NCI-H1105 treated with DMSO at 0.1 percent for 48 hours (cell line): ENCODE measurements at places on chromosomes 16 and 17.

GRCh38 chr16:28879841-28880588 lies 1.7 kb downstream of the ATP2A1 start:
- peak; percentile 81 for DNase-seq

DNA sequence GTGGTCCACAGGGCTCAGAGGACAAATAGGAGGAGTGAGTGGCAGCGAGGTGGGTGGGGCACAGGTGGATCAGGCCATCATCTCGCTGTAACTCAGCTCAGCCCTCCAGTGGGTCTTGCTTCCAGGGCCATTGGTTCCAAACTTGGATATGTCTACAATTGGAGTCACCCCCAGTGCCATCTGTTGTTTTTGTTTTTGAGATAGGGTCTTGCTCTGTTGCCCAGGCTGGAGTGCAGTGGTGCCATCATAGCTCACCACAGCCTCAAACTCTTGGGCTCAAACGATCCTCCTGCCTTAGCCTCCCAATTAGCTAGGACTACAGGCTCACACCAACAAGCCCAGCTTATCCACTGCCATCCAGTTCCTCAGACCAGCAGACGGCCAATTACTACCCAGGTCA lies 45.9 kb downstream of the DDX19A start:
- no peak for DNase-seq

GRCh38 chr16:66007717-66008116 lies 358.8 kb upstream of the CDH5 start:
- DNase-seq, result no peak

DNA sequence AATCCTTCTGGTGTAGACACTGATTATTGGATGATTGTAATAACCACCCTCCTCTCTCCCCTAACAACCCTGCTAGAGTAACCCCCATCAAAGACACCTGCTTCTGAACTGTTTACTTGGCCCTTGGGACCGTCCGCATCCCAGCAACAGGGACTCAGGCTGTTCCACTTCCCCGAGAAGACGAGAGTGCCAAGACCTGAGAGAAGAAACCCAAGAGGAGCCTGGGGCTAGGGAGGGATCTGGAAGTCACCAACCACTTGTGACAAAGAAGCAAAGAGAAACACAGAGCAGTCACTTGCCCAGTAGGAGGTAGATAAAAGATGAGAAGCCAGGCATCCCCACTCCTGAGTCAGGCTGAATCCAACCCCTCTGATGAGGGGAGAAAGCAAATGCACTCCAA lies 84.3 kb downstream of the CDH11 start:
- no peak for DNase-seq

GRCh38 chr17:55433029-55433628 lies 11.5 kb upstream of the MMD start:
- DNase-seq, result no peak

- peak; percentile 13 for DNase-seq
Observed at GRCh38 chr17:66661411-66662256, 173.3 kb upstream of the CACNG5 start.

DNA sequence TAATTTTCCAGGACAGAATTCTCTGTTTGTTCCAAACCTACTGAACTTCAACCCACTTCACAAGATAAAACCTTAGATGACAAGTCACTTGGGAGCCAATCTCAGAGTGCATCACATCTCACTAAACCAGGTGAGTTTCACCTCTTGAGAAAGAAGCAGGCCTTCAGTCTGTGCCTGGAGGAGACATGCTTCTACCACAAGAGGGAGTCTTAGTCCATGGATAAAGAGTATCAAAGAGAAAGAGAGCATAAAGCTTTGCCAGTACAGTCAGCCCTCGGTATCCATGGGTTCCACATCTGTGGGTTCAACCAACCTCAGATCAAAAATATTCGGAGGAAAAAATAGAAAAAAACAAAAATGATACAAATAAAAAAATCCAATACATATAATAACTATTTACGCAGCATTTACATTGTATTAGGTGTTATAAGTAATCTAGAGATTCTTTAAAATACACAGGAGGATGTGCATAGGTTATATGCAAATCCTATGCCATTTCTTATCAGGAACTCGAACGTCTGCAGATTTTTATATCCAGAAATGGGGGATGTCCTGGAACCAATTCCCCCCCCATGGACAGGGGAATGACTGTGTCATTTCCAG lies 37.7 kb downstream of the DUSP14 start:
- peak; percentile 50 for DNase-seq

- no peak for DNase-seq
Observed at GRCh38 chr16:2852731-2853507, 5.1 kb downstream of the PRSS22 start.

DNA sequence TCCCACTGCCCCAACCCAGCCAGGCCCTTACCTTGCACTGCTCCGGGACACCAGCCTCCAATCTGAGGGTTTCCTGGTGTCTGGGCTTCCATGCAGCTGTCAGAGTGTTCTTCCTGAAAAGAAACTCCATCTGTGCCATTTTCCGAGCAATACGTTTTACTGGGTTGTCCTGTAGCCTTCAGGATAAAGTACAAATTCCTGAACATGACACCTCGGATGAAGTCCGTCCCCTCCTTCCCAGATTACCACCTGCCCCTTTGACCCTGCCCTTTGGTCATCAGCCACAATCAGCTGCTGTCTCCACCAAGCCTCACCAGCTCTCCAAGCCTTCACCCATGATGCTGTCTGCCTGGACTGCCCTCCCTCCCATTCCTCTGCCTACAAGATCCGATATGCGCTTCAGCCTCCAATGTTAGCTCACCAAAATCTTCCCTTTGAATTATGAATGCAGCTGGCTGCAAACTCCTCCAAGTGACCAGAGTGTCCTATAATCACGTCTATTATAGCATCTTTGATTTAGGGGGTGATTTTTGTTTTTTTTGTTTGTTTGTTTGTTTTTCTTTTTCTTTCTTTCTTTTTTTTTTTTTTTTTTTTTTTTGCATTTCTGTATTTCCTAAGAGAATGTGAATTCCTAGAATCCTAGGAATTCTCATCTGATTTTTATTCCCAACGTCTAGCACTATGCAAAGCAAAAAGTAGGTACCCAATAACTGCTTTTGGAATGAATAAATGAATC lies 60.6 kb upstream of the KIFC3 start:
- no peak for DNase-seq

DNA sequence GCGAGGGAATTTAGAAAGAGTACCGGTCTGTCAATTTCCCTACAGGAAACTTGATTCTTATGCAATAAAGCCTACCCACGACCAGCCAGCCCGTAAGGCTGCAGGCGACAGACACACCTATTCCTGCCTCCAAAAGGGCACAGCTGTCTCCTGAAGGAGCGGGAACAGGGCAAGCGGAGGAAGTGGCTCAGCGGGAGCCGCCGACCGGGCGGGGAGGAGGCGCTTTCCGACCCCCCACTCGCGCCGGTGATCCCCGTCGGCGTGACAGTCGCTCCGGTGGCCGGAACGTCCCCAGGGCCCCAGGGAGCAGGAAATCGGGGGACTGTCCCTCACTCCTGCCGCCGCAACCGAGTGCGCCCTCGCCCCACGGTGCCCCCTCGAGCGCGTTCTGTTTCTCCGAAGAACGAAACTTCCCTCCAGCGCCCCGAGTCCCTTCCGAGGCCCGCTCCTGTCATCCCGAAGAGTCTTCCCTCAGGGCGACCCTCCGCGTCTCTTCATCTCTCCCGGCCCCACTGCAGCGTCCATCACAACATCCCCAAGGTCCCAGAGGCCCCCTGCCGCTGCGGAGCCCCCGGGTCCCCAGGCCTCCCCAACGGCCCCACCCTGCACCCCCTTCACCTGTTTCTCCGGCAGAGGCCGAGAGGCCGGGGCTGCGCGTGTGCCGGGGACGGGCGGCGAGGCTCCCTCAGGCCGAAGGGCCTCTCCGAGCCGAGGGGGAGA lies 421 bp downstream of the STAT3 start:
- peak; percentile 33 for DNase-seq

- peak; percentile 34 for DNase-seq
Observed at GRCh38 chr17:2023692-2024571, 1.2 kb downstream of the RTN4RL1 start.

DNA sequence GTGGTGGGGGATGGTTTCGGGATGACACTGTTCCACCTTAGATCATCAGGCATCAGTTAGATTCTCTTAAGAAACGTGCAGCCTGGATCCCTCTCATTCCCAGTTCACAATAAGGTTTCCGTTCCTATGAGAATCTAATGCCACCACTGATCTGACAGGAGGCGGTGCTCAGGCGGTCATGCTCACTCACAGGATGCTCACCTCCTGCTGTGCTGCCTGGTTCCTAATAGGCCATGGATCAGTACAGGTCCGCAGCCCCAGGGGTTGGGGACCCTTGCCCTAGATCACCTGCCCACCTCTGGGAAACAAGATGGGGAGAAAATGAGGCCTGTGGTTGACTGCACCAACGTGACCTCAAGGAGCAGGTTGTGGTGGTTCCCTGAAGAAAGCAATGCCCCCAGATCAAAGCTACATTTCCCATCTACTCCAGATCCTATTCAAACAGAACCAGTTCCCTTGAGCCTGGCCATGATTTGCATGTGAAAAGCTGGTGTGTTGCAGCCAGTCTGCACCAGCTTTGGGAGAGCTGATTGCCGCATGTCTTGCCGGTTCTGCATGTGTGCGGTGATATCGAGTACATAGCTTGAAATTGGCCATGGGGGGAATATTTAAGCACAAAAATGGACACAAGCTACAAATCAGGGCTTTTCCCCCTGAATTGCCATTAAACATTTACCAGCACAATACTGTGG lies 183.2 kb upstream of the HSBP1 start:
- no peak for DNase-seq

- no peak for DNase-seq
Observed at GRCh38 chr17:72004611-72005331, 116.0 kb upstream of the SOX9 start.

DNA sequence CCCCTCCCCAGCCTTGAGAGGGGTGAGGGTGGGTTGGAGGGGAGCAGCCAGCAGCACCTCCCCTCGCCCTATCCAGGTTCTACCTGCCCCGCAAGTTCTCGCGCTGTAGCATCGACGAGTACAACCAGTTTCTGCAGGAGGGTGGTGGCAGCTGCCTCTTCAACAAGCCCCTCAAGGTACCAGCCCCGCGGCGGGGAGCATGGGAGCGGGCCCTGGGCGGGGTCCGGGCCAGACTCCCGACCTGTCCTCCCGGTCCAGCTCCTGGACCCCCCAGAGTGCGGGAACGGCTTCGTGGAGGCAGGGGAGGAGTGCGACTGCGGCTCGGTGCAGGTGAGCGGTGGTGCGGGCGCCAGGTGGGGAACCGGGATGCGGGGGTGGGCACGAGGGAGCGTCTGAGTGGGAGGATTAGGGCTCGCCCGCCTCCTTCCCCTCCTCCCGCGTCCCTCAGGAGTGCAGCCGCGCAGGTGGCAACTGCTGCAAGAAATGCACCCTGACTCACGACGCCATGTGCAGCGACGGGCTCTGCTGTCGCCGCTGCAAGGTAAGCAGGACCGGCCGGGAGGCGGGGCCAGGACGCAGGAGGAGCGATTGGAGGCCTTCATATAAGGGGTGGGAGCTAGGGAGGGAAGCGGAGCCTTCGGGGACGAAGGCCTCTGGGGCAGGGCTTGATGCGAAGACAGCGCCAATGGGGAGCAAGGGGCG lies 16.5 kb downstream of the ADAM11 start:
- peak; percentile 92 for DNase-seq

DNA sequence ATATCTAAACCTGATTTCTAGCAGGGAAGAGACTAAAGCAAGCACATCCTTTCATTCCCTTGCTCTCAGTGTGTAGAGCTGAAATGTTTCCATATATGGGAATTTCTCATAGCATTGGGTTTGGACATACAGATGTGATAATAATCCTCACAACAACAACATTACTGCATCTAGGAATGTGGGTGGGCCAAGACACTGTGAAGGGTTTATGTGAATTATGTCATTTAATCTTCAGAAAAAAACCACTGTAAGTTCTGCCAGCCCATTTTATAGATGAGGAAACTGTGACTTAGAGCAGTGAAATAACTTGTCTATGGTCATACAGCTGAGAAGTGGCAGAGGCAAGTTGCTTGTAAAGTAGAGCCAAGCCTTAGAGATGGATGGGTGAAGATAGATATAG lies 5.2 kb downstream of the OMG start:
- DNase-seq, result no peak

GRCh38 chr17:5562661-5563360 lies 21.5 kb downstream of the NLRP1 start:
- no peak for DNase-seq

DNA sequence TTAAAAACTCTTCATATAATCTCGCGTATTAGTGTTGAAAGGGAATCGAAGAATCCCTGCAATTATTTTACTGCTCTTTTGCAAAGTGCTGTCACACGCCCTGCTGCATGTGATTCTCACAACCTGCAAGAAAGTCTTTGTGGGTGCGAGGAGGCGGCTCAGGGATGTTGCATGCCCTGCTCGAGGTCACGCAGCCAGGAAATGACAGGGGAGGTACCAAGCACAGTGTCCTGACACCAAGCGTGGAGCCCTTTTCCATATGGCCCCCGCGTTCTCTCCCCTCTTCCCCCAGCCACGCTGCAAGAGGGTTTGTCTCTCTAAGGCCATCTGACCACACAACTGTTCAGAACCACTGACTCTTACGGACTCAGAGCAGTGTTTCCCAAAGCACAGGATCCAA lies 37.6 kb downstream of the OR3A1 start:
- no peak for DNase-seq

- DNase-seq, result no peak
Observed at GRCh38 chr17:60542071-60542470, 16.0 kb upstream of the APPBP2 start.

GRCh38 chr17:7330638-7331015 lies 1.5 kb upstream of the NEURL4 start:
- DNase-seq, result no peak

GRCh38 chr17:32993977-32994376 lies 2.3 kb downstream of the SPACA3 start:
- no peak for DNase-seq

DNA sequence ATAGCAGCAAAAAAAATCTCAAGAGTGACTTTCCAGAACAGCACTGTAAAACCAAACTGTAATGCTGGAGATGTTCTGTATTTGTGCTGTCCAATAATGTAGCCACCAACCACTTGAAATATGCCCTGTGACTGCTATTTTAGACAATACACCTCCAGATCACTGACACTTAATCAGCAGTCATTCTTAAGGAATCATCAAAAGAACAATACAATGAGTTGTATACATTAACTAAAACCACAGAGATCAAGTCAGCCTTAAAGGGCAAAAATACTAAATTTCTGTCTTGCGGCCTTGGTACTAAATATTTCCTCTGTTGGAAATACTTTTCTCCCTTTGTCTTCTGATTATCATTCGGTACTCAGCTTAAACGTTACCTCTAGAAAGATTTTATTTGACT lies 33.6 kb upstream of the ANKFY1 start:
- DNase-seq, result no peak

- no peak for DNase-seq
Observed at GRCh38 chr16:62135446-62135845, 99.2 kb upstream of the CDH8 start.

DNA sequence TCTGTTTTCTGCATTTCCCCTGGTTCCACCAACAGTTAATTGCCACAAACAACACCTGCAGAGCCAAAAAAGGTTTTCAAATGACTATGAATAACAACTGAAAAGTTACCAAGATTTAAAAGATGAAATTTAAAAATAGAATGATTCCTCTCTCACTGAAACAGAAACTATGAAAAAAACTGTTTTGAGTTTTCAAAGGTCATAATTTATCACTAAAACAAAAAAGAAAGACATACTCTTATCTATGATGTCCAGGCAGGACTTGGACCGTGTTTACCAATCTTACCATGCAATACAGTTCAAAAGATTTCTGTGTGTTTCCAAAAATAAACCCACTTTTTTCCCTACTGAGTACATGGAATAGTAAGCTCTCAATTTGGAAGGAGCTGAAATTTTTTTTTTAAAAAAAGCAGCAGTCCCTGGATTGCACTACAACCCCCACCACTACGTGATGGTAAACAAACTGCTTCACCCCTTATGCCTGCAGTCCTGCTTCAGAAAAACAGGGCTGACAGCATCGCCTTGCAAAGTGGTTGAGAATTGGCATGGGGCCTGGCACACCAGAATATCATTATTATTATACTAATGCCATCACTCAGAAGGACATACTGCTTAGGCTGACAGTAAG lies 8.5 kb downstream of the TXNDC11 start:
- DNase-seq, result peak; percentile 25
